ENCODE measurements at places on chromosomes 5 and 9.
A peak's percentile ranks its signal among the peaks of the same experiment; 100 is the strongest.

DNA sequence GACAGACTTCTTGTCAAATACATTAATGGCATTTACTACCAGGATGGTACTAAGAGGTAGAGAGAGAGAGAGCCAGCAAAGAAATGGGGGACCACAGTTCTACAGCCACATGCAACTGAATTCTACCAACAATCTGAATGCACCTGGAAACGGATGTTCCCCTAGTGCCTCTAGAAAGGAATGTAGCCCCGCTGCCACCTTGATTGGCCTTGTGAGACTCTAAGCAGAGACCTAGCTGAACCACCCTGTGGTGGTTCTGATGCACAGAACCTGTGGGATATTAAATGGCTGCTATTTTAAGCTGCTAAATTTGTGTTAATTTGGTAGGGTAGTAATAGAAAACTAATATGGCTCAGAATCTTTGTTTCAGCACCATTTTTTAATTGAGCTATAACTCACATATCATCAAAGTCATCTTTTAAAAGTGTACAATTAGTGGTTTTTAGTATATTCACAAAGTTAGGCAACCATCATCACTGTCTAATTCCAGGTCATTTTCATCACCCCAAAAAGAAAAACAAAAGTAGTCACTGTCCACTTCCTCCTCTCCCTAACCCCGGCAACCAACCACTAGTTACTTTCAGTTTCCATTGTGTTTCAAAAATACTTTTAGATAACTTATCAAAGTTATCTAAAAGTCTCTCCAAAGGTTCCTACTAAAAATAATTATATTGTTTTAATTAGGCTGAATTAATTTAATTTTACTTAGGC is 51.7 kb downstream of the CPLANE1 start:
- DNase-seq = no peak

DNA sequence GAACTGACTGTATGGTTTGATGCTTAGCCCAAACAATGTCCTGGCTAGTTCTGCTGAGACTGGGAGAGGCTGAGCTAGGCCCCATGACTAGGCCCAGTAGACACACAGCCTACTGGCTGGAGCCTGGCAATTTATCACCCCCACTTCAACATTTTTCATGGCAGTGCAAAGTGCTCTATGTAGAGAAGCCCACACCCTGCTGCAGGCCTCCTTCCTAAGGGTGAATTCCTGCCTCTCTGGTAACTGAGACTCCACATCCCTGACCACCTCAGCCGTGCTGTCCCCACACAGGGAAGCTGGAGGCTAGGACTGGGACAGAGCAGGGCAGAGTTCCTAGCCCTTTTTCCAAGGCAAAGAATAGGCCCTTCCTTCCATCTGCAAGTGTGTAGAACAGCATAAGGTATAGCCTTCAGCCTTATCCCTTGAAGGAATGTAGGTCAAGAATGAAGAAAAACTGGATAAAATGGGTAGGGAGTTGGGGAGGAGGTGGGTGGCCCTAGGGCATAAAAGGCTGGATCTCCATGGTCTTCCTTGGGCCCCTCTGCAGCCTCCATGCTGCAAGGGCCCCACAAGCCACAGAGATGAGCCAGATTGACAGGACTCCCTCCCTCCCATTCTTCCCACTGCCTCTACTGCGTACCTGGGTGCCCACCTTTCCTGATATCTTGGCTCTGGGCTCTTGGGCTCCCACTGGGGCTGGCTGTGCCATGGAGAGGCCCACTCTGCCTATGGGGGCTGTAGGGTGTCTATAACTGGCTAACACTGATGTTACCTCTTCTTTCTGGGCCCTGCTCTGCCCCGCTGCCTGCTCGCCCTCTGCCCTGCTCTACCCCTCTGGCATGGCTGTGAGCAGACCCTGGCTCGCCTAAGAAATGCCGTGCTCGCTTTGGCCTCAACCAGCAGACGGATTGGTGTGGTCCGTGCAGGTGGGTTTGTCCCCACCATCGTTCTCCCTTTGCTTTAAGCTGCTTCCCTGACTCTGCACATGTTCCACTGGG is 29.8 kb downstream of the TCF7 start:
- no peak for DNase-seq

DNA sequence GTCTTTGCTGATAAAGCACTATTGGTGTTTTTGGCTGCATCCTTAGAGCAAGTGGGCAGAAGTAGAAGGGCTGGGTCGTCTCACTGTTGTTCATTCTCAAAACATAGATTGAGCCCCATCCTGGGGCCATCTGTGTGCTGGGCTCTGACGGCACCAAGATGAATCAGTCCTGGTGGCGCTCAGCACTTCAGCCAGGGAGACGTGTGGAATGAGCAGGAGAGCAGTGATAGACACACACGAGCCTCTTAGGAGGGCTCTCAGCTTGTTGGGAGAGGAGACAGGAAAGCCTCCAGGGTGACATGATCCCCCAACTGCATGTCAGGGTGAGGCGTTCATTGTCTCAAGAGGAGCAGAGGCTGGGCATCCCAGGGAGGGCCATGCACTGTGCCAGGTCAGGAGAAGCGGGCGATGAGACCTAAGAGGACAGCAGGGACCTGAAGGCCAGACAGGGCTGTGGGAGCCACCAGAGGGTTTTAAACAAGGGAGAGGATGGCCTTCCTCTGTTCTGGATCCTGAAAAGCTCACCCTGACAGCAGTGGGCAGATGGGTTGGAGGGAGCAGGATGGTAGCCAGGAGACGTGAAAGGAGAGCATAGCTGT is 115.8 kb downstream of the DAB2IP start:
- no peak for DNase-seq

GRCh38 chr9:137355761-137356365 is 53.8 kb upstream of the NRARP start:
- no peak for DNase-seq

- DNase-seq = no peak
Measured at GRCh38 chr9:95084254-95084934, 233.1 kb downstream of the FANCC start.

- no peak for DNase-seq
Measured at GRCh38 chr5:159034083-159034824, 65.5 kb downstream of the EBF1 start.

DNA sequence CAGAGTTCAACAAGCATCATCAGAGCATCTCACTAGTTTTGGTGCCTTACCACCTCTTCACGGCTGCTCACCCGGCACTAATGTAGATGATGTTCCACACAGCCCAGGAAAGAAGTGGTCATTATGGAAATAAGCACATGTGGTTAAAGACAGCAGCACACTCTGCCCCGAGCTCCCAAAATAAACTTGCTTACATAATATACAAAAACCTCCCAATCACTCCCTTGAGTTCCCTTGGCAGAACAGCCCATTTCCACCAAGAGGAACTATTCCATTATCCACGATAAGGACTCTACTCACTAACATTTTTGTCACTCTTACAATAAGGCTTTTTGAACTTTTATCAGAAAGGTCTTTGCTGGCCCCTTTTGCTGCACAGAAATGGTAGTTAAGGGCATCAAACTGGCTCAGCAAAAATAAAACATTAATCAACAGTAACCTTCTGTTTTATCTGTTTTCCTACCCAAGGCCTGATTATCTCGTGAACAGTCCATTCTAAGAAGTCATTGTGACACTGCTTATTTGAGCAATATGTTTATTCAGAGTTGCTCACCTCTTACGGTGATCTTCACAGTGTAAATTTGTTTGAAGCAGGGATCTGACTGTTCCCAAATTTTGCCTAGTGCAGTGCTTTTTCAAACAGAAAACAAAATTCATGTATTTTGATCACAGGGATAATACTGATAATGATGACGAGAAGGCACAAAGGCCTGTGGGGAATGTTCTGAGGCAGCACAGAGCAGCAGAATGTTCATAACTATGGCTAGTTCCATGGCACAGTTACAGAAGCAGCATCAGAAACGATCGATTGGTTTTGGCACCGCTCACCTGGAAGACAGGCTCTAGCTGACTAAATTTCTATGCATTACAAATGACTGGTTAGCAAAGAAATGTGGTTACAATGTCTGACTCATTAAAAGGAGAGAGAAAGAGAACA is 399.8 kb upstream of the PIK3R1 start:
- DNase-seq = peak; percentile 84

GRCh38 chr9:532707-533106 is 308.8 kb upstream of the DMRT1 start:
- DNase-seq = no peak

GRCh38 chr9:84499969-84500582 is 159.5 kb upstream of the SLC28A3 start:
- DNase-seq = no peak

DNA sequence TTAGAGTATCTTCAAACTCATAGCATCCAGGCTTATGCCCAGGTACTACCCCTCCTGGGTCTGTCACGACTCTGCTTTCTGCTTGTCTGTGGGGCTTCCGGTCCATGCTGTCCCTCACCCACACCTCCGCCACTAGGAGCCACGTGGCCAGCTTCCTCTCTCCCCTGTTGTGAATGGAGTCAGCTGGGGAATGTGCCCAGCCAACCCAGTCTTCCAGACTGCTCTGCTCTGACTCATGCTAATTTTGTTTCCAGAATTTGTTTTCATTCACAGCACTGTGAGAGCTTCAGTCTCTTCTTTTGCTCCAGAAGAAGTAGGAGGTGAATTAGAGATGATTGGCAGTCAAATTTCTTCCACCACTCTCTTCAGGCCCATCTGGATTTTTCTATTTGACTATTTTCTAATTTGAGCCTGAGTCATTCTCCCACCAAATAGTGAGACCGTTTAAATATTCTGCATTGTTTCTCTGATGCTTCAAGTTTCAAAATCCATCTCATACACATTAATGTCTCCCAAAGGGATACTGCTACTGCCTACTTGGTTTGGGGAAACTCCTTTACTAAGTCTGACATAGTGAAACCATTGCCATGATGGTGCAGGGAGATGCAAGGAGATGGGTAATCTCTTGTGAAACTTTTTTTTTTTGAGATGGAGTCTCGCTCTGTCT is 424.1 kb upstream of the KIF2A start:
- peak; percentile 57 for DNase-seq

DNA sequence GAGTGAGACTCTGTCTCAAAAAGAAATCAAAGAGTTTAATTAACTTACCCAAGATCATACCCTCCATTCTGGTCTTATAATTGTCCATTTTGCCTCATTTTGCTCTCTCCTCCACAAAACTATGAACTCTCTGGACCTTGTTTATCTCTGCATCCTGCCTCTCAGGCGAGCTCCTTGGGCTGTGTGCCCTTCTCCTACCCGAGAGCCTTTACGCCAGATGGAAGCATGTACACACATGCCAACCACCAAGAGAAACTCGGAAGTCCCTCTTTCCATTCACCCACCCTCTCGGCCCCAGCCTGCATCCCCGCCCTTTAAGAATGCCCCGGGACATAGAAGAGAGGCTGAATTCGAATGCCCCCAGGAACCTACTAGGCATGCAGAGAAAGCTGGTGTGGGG is 25.9 kb downstream of the CPLX2 start:
- peak; percentile 6 for DNase-seq

GRCh38 chr9:109277451-109277850 is 43.4 kb downstream of the EPB41L4B start:
- no peak for DNase-seq

DNA sequence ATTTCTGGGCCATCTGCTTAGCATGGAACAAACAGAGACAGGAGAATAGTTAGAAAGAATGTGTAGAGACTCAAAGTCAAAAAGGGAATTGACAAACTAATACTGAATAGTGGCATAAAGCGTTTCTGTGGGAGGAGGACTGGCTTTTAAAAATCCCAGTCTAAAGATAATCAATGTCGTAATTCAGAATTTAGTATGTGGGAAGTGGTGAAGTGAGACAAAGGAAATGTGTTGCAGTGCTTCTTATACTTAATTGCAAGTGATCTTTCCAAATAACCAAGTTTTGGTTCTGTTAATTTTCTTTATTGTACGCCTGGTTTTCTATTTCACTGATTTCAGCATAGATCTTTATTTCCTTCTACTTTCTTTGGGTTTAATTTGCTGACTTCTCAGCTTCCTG is 133.2 kb downstream of the ENTREP1 start:
- DNase-seq = no peak

GRCh38 chr5:163506726-163507125 is 1.3 kb downstream of the MAT2B start:
- DNase-seq = peak; percentile 64

- no peak for DNase-seq
Measured at GRCh38 chr9:18798508-18799290, 234.3 kb downstream of the SAXO1 start.

DNA sequence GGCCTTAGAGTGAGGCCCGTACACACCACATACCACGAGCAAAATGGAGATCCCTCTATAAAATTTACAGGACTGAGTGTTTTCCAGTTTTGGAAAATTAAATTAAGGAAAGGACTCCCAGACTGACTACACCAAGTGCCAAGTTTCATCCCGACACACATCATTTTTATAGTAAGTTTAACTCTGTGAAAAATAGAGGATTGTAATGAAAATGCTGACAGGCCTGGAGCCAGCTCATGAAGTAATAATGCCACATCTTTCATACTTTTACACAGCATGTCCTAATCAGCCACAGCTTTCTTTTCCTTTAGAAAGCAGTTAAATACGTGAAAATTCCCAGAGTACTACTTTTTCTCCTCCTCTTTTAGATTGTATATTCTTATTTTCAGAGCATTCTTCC is 169.2 kb downstream of the SAXO1 start:
- DNase-seq = no peak

- peak; percentile 82 for DNase-seq
Measured at GRCh38 chr9:130682421-130683121, 11.0 kb upstream of the EXOSC2 start.

GRCh38 chr9:95506428-95506677 is 10.4 kb downstream of the PTCH1 start:
- DNase-seq = peak; percentile 37

- DNase-seq = peak; percentile 91
Measured at GRCh38 chr5:43422143-43422542, 10.0 kb upstream of the CCL28 start.

DNA sequence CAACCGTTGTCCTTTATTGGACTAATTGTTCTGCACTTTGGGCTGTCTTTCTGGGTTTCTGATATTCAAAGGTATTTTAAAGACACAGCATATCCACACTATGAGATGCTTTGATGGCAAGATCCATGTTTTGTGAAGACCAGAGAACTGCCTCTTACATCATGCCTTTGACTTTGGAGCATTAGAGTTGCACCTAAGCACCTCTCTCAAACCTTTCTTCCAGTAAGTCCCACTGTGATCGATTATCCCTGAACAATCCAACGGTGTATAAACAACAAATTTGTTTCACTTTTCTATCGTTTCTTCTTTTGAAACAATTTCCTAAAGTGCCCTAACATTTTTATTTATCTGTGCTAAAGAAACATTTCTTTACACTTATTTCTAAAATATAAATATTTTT is 144.4 kb downstream of the KCTD16 start:
- DNase-seq = no peak

DNA sequence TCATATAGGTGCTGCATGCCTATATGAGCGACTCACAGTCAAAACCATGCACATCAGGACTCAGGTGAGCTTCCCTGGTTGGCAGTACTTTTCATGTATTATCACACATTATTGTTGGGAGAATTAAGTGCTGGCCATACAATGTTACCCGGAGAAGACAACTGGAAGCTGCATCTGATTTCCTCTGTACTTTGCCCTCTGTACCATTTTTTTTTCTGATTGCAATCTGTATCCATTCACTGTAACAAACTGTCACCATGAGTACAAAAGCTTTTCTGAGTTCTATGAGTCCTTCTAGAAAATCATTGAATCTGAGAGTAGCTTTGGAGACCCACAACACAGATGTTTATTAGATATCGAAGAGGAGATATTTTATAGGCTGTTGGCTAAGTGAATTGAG is 651.0 kb downstream of the NR2F1-AS1 start:
- DNase-seq = no peak
